ENCODE measurements at places on chromosomes 5 and 9.

DNA sequence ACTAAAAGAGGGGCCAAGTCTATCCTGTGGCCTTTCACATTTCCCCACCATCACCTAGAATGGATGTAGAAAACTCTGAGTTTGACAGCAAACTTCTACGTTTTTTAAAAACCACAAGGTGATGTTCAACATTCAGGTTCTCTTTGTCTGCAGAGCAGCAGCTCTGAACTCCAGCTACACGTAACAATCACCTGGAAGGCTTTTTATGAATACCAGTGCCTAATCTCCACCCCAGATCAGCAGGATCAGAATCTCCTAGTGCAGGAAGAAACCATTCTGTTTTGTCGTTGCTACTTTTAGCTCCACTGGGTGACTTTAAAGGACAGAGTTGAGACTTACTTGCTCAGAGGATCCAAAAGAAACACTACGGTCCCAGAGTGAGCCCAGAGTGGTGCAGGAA is 44.3 kb downstream of the EPB41L4A start:
- no peak for DNase-seq

GRCh38 chr9:22201256-22201655 is 192.2 kb upstream of the CDKN2B start:
- DNase-seq = peak; percentile 12

- DNase-seq = no peak
Measured at GRCh38 chr5:151240924-151241635, 11.9 kb upstream of the GM2A start.

- no peak for DNase-seq
Measured at GRCh38 chr9:89319015-89319905, 960 bp downstream of the SECISBP2 start.

GRCh38 chr9:91160181-91160580 is 201.5 kb downstream of the AUH start:
- no peak for DNase-seq

GRCh38 chr5:17077440-17078233 is 139.8 kb upstream of the BASP1 start:
- no peak for DNase-seq

DNA sequence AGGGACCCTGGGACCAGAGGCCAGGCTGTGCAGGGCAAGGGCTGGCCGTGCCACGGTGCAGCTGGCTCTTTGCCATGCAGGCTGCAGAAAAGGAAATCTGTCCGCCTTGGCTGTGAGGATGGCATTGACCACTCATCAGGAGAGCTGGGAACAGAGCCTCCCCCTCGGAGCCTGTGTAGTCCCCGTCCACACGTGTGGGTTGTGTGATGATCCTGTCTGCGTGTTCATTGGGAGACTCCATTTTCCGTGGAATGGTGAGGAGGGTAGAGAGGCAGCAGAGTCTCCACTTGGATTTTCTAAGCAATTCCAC is 47.7 kb downstream of the EHMT1 start:
- no peak for DNase-seq

- DNase-seq = no peak
Measured at GRCh38 chr5:14048434-14048833, 94.7 kb upstream of the TRIO start.

Data from mammary epithelial cell (primary cell).